ENCODE measurements at places on chromosomes 12 and 14.

DNA sequence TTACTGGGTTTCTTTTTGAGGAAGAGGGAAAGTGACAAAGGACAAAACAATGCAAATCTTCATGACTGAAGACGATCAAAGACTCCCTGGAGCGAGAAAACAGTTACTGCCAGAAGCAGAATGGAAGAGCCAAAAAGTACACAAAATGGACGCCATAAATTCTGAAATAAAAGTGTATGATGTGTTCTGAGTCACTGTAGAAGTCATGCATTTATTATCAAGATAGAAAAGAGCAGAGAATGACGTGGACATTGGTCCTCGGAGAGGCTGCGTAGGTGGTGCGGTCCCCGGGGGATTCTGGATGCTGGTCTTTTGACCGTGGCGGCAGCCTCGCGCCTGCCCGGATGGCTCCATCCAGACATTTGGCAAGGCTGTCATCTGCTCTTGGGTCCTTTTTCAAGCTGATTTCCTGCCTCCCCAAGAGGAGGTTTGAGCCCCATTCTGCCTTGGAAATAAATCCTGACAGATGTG is 52.8 kb downstream of the C14orf132 start:
- no peak for DNase-seq

DNA sequence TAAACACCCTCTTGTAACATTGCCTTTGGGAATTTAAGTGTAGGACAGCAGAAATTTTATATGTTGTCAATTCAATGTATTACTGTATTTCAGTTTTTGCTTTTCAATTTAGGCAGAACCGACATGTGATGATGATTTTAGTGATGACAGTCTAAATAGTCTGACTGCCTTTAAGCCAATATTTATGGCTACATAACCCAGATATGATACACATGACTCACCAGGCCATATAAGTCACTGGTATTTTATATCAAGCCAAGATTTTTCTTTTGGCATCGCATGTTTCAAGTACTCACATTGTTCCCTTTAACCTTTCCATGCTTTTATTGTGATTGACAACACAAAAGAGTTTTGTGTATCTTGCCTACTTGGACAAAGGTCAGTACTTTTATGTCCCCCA is 13.6 kb upstream of the PPM1A start:
- no peak for DNase-seq

DNA sequence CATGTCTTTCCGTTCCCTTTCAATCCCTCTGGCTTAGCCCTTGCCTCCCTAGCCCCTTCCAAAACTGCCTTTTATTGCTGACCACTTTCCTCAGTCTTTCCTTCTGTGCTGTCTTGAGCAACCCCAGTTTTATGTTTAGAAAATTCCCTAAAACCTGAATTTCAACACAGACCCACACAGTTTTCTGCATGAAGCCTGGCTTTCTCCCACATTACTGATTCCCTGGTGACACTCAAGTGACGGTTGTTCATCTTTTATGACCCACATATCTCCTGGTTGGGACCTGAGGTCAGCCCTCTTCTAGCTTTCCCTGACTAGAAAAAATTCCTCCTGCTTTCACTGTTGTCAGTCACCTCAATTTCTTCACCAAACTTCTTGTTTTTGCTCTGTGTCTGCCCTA is 21.0 kb downstream of the FGD4 start:
- DNase-seq, result no peak

DNA sequence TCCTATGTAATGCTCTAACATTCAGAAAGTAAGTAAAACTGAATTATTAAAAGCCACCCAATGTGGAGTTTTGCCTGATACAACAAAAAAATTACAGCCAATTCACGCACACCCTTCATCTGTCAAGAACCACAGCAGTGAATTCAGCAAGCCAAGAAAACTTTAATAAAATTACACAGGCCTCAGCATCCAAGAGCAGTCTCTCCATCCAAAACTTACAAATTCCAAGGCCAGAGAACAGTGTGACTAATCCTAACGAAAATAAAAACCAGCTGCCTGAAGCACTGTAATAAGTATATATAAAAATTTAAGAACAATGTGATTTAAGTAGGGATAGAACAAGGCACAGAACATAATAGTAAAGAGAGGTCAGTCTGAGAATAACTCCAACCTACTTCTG is 54.2 kb downstream of the SIX6 start:
- peak; percentile 51 for DNase-seq

DNA sequence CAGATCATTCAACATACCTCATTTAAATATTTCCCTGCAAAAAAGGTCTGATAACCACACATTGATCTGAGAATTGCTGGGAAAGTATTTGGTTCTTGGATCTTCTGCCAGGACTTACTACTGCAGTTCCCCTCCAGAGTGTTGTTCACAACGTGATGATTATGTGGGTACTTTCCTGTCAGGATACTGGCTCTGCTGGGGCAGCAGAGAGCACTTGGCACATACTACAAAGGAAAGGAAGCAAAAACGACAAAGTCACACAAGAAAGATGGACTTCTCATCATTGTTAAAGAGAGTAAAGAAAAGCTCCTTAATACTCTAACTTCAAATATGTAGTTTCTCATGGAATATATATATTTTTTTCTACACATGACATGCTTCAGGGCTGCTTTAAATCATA is 11.5 kb downstream of the GNS start:
- DNase-seq, result no peak

GRCh38 chr12:75638792-75639191 is 127.4 kb upstream of the KRR1 start:
- DNase-seq, result no peak

DNA sequence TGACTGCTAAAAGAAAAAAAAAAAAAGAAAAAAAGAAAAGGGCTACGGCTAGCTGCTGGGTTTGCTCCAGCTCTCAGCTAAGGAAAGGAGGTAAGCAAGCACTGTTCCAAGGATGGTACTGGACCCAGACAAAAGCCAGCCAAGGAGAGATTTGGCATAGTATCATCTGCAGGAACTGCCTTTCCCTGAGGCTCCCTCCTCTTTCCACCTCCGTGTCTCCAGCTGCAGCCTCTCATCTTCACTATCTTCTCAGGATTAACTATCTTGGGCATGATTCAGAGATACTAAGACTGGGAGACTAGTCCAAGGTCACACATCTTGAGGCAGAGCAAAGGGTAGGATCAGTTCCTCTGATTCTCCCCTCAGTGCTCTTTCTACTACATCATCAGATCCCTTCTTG is 6.0 kb downstream of the KITLG start:
- no peak for DNase-seq

- peak; percentile 11 for DNase-seq
These were observed 11.2 kb downstream of the BCL2L14 start for GRCh38 chr12:12081836-12082497.

- no peak for DNase-seq
These were observed 759 bp downstream of the NFYB start for GRCh38 chr12:104137001-104137901.

DNA sequence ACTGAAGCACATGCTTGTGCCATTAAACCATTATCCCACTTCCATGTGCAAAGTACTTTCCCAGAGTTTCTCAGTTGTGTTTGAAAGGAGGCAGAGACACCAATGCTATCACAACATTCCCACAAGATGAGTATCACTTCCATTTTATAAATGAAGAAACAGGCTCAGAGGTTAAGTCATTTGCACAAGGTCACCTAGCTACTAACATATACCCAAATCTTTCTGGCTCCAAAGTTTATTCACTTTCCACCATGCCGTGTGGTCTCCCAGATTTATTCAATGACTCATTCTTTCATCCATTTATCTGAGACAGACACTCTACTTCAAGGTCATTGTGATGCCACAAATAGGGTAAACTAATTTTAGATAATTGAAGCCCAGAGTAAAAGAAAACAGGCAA is 9.4 kb downstream of the ART4 start:
- DNase-seq, result no peak

GRCh38 chr14:56138928-56139327 is 20.7 kb downstream of the PELI2 start:
- no peak for DNase-seq

GRCh38 chr12:123057513-123058265 is 77.2 kb downstream of the ARL6IP4 start:
- DNase-seq, result no peak
